ENCODE measurements at places on chromosomes 13 and 19.
A peak's percentile ranks its signal among the peaks of the same experiment; 100 is the strongest.

DNA sequence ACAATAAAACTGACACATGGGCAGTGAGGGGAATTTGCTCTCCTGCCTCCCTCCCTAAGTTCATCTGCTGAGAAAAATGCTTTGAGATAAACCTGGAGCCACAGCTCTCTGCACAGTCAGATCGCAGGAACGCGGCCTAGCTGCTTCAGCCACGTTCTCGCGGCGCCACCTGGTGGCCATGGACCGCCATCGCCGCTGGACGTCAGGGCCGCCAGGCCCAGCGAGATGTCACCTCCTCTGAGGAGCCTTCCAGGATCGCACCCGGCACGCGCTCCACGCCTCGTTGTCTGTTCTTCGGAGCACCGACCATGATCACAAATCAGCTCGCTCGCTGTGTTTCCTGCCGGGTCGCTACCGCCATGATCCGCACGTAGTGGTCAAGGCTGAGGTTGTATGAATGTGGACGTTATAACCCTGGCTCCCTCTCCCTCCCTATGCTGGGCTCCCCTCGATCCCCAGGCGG lies 20.6 kb upstream of the USP29 start:
- H3K4me1 ChIP-seq, result no peaks in the 10 kb centered on the region

DNA sequence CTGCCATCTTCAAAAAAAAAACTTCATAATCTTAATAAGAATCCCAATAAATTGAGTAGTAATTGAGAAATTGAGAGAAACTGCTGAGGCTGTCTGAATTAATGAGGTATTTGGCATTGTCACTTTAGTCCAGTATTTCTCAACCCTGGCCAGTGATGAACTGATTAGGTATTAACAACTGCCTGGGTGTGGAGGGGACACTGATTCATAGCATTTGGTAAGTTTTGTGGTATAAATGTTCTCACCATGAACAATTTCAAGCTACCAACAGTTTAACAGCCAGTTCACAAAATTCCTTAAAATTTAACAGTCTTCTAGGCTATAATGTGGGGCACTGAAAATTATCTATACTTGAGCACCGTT lies 18.3 kb downstream of the GPC6 start:
- H3K27me3 ChIP-seq, result no peaks in the 10 kb centered on the region
- peak overlapping the region; percentile 74 for H3K27ac ChIP-seq
- DNase-seq, result no peak
- H3K36me3 ChIP-seq, result peaks cover 3% of the 10 kb centered on the region
- H3K4me3 ChIP-seq, result peak overlapping the region; percentile 32

DNA sequence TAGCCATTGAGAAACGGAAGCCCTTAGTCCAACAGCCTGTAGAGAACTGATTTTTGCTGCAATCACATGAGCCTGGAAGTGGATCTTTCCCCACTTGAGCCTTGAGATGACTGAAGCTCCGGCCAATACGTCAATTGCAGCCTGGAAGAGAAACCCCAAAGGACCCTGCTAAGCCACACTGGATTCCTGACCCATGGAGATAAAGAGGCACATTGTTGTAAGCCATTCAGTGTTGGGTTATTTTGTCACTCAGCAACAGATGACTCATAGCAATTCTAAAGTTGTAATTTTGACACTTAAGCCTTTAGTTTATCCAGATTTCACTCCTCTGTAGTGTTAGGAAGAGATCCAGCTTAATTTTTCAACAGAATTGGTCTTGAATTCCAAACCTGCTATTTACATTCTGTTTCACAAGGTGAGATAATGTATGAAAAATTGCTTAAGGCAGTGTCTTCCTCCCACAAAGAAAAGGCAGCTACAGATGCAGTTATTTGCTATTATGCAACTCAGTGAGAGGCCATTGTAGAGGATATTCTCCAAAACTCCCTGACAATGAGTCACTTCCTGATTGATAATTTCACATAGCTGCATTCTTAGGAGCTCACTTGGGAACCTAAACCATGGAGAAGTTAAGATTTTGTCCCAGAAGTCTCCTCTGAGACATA lies 59.4 kb upstream of the TSHZ3 start:
- peaks cover 14% of the 10 kb centered on the region for H3K4me1 ChIP-seq
- H3K27me3 ChIP-seq, result no peaks in the 10 kb centered on the region
- peak; percentile 93 for DNase-seq
- no peaks in the 10 kb centered on the region for H3K36me3 ChIP-seq
- peak overlapping the region; percentile 56 for H3K27ac ChIP-seq

DNA sequence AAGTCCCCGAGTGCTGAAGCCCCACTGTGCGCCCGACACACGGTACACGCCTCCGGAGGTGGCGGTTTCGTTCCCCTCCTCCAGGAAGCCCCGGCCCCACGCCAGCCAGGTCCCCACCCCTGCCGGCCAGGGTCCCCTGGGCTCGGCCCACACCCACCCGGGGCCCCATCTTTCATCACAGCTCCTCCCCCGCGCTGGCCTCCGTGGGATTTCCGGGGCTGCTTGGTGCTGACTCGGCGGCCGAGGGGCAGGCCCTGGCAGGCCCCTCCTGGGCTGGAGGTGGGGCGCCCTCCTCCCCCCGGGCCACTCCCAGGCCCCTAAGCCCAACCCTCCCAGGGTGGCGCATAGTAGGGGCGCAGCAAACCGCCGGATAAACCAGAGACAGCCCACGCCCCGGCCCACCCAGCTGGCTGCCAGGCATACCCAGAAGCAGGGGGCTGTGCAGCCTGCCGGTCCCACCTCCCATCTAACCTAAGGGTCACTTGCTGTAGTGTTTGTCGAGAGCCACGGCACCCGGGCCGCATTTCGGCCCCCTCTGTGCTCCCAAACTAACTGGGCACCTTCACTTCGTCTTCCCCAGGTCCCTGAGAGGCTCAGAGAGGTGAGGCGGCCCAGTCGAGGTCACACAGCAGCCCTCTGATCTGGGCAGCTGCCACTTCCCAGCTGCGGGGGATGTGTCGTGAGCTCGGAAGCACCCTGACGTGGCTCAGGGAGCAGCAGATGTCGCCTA lies 6.6 kb downstream of the ZBTB7A start:
- peaks cover 6% of the 10 kb centered on the region for H3K36me3 ChIP-seq
- no peak overlapping the region for H3K27ac ChIP-seq
- H3K4me3 ChIP-seq, result no peak overlapping the region

DNA sequence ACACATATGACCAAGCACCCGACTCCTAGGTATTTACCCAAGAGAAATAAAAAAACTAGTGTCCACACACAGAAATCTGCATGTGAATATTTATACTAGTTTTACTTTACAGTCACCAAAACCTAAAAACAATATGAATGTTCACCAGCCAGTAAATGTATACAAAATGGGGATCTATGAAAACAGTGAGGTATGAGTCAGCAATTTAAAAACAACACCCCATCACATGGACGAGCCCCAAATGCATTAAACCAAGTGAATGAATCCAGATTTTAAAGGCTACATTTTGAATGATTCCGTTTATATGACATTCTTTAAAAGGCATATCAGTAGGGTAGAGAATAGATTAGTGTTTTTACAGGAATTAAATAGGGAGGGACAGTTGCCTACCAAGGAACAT lies 22.1 kb downstream of the SIGLEC7 start:
- no peaks in the 10 kb centered on the region for H3K4me1 ChIP-seq
- no peaks in the 10 kb centered on the region for H3K27me3 ChIP-seq
- no peak overlapping the region for H3K4me3 ChIP-seq
- H3K36me3 ChIP-seq, result no peaks in the 10 kb centered on the region
- no peak overlapping the region for H3K27ac ChIP-seq

- peaks cover 29% of the 10 kb centered on the region for H3K27me3 ChIP-seq
- no peaks in the 10 kb centered on the region for H3K4me1 ChIP-seq
- H3K36me3 ChIP-seq, result no peaks in the 10 kb centered on the region
- H3K4me3 ChIP-seq, result no peak overlapping the region
Observed at GRCh38 chr13:97194479-97194878, 27.7 kb upstream of the MBNL2 start.

GRCh38 chr19:39031368-39032062 lies 834 bp downstream of the FBXO27 start:
- peak overlapping the region; percentile 60 for H3K4me3 ChIP-seq
- no peaks in the 10 kb centered on the region for H3K36me3 ChIP-seq
- no peak overlapping the region for H3K27ac ChIP-seq
- H3K4me1 ChIP-seq, result peaks cover 12% of the 10 kb centered on the region
- peak; percentile 92 for DNase-seq

- no peak for DNase-seq
- H3K36me3 ChIP-seq, result peaks cover 7% of the 10 kb centered on the region
- no peak overlapping the region for H3K27ac ChIP-seq
- peaks cover 12% of the 10 kb centered on the region for H3K4me1 ChIP-seq
- H3K4me3 ChIP-seq, result no peak overlapping the region
- no peaks in the 10 kb centered on the region for H3K27me3 ChIP-seq
Observed at GRCh38 chr19:6273701-6274601, 5.8 kb downstream of the MLLT1 start.

Measured in A673 (cell line).